Calu3 (cell line): ENCODE measurements at places on chromosomes 5 and 9.

- DNase-seq = no peak
These were observed 42.3 kb downstream of the MARCHF3 start for GRCh38 chr5:126988021-126988569.

GRCh38 chr5:157961176-157961575 lies 102.2 kb upstream of the CLINT1 start:
- no peak for DNase-seq

DNA sequence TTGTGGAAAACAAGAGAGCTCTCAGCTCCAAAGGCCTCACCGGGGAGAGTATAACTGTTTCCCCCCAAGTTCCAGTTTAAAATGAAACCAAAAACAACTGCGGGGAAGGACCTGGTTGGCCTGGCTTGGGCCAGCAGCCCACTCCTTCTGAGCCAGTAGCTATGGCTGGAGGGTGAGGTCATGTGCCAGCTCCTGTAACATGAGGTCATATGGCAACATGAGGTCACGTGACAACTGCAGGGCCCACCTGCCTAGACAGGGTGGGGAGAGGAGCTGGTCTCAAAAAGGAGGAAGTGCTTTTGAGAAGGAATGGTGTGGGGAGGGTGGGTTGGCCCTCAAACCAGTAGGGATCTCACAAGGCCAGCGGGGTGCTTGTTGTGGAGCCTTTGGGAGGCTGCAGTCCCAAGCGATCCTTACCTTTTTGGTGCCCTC lies 29.3 kb upstream of the CRB2 start:
- DNase-seq = no peak

- peak; percentile 10 for DNase-seq
These were observed 246.5 kb downstream of the PTPRD start for GRCh38 chr9:10366171-10366779.

GRCh38 chr9:124347206-124347967 lies 67.9 kb downstream of the PSMB7 start:
- DNase-seq = no peak

DNA sequence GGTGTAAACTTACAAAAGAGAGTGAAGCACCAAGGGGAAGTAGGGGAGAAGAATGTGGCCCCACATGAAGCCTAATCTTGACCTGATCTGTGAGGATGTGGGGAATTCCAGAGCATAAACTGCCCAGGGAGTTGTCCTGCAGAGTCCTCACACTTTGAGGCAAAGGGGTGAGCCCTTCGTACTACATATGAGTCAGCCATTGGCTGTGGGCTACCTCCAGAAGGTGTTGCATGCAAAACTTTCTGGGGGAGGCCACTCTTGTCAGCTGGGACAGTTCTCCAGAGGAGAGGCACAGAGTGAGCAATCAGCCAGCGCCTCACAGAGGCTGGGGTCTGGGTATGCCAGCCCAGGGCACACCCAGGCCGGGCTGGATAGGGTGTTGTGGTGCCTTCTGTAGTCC lies 98.1 kb upstream of the NMUR2 start:
- peak; percentile 44 for DNase-seq

DNA sequence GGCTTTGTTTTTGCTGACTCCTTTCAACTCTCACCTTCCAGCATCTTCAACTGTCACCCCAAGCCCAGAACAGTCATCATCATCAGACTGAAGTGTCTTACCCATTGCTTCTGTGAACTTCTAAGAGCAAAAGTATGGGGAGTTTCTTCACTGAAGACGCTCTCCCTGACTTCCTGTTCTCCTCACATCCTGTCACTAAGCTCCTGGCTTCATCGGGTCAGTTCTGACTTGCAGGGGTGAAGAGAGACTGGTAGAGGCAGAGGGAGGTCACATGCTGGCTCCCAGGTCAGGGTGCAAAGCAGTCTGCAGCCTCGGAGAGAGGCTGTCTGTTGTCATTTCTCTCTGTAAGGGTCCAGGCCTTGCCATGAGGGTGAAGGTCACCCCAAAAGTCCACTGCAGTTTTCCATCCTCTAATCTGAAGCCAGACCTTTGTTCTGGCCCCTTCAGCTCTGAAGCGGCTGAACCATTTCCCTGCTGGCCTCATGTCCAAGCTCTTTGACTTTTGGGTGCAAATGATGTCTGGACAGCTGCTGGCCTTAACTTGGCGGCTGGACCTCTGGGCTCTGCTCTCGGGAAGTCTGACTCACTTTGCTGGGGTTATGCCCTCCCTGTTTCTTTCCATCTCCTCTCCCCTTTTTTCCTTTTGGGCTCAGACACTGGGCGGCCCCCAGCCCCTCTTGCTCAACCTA lies 305.0 kb downstream of the RAB3C start:
- DNase-seq = no peak

DNA sequence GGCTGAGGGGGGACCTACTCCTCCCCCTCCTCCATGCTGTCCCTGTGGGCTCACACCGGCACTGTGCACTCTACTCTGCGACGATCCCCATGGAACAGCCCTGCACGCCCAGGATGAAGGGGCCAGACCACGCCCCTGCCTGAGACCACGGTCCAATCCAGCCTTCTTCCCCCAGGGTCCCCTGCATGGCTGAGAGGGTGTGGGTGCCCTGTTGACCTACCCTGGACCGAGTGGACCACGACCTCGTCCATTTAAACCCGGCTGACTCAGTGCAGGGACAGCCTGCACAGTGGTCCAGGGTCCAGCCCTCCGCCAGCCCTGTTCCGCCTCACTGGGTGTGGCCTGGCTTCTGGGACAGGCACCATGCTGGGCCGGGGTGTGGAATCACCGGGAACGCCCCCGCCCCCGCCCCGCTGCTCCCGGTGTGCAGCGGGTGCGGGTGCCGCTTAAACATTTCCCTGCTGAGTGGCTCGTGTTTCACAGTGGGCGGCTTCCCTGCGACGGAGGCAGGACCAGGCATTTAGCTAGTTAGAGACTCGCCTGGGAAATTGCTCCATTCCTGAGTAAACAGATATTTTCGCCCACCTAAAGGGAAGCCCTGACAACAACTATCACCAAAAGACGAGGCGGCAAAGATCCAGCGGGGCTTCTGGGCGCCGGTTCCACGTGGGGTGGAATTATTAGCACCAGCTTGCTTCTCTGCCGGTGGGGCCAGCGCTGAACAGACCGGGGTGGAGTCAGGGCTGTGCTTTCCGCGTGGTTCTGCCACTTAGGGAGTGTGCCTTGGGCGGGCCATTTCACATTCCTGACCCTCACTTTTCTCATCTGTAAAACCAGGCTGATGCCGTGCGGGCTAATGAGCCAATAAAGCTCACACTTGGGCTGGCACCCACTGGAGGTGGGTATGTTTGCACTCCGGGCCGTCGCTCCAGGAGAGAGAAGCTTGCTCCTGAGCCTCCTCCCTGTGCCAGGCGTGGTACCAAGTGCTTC lies 22.6 kb downstream of the DBH start:
- peak; percentile 25 for DNase-seq

- no peak for DNase-seq
These were observed 670 bp downstream of the CCDC171 start for GRCh38 chr9:15553528-15553898.
